ENCODE measurements at places on chromosomes 4 and X. TPM values are rescaled to one million over a fixed set of nuclear protein-coding genes. Genes with fewer than 3 reads are reported as not detected.

DNA sequence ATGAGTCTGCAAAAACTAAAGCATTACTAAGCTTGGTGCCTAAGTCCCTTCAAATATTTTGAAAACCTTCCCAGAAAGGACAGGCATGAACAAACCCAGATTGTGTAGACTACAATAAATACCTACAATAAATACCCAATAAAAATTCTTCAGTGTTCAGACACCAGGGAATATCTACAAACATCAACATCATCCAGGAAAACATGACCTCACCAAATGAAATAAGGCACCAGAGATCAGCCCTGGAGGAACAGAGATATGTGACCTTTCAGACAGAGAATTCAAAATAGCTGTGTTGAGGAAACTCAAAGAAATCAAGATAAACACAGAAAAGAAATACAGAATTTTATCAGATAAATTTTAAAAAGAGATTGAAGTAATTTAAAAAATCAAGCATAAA lies 57.8 kb upstream of the NLRP2B start:
- H3K36me3 ChIP-seq = no peaks in the 10 kb centered on the region
- no peak overlapping the region for H3K27ac ChIP-seq
- peaks cover 16% of the 10 kb centered on the region for H3K27me3 ChIP-seq

GRCh38 chr4:77360451-77360850 lies 203.4 kb downstream of the CCNG2 start:
- H3K27me3 ChIP-seq = peaks cover 5% of the 10 kb centered on the region
- H3K4me1 ChIP-seq = no peaks in the 10 kb centered on the region
- no peak overlapping the region for H3K4me3 ChIP-seq
- no peak overlapping the region for H3K27ac ChIP-seq
- no peaks in the 10 kb centered on the region for H3K36me3 ChIP-seq
- DNase-seq = no peak

GRCh38 chr4:41156574-41156973 lies 57.8 kb downstream of the APBB2 start:
- H3K36me3 ChIP-seq = no peaks in the 10 kb centered on the region
- no peak overlapping the region for H3K27ac ChIP-seq
- H3K4me1 ChIP-seq = no peaks in the 10 kb centered on the region
- H3K4me3 ChIP-seq = no peak overlapping the region

GRCh38 chr4:146478009-146478408 lies 43.7 kb downstream of the SLC10A7 start:
- DNase-seq = no peak
- H3K36me3 ChIP-seq = peaks cover 10% of the 10 kb centered on the region
- H3K4me3 ChIP-seq = no peak overlapping the region
- H3K27ac ChIP-seq = no peak overlapping the region
- peaks cover 21% of the 10 kb centered on the region for H3K4me1 ChIP-seq

GRCh38 chrX:10571260-10571659 lies 49.1 kb downstream of the MID1 start:
- no peaks in the 10 kb centered on the region for H3K36me3 ChIP-seq
- no peaks in the 10 kb centered on the region for H3K27me3 ChIP-seq
- no peak for DNase-seq

DNA sequence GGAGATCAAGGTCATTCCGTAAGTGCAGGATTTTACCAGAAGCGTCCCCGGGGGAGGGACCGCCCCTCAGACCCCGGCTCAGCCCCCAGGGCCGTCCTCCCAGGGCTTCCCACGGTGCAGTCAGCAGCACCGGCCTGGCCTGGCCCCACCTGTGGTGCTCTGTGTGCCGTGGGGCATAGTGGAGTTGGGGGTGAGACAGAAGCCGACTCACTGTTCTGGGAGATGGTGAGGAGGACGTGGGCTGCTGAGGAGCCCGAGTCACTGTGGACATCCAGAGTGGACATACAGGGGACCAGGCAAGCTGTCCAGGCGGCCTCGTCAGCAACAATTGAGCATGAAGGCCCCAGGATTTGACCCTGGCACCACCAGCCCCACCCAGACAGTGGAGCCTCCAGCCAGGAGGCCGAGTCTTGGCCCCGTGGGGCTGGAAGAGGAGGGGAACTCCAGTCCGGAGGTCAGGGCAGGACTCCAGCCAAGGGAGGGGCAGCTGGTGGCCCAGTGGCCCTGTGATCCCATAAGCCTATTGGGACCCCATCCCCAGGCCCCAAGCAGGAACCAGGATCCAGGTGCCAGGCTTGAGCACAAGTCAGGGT lies 19.1 kb downstream of the ATP5ME start:
- H3K36me3 ChIP-seq = peaks cover 3% of the 10 kb centered on the region
- DNase-seq = no peak
- no peak overlapping the region for H3K4me3 ChIP-seq

- H3K36me3 ChIP-seq = no peaks in the 10 kb centered on the region
- peaks cover 23% of the 10 kb centered on the region for H3K27me3 ChIP-seq
- no peak overlapping the region for H3K27ac ChIP-seq
- DNase-seq = no peak
- no peaks in the 10 kb centered on the region for H3K4me1 ChIP-seq
These were observed 32.6 kb downstream of the BEND4 start for GRCh38 chr4:42119886-42120285.

- no peak overlapping the region for H3K27ac ChIP-seq
- no peak overlapping the region for H3K4me3 ChIP-seq
- no peaks in the 10 kb centered on the region for H3K27me3 ChIP-seq
- H3K36me3 ChIP-seq = no peaks in the 10 kb centered on the region
These were observed 143.9 kb downstream of the RPS6KA6 start for GRCh38 chrX:84044051-84044450.

DNA sequence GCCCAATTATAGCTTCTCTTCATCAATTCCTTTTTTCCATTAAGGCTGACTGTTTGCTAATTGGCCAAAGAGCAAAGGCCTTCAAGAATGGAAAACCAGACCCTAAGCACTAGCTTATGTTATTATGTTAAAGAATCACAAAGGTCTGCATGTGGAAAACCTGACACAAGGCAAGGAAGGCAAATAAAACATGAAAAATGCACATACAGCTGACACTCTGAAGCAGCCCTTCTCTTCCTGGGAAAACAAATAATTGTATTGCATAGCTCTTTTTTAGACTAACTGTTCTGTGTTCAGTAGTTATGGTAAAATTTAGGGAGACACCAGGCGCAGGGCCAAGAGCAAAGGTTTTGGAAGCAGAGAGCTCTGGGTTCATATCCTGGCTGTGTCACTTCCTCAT lies 223.1 kb downstream of the UNC5C start:
- no peak for DNase-seq
- no peak overlapping the region for H3K4me3 ChIP-seq
- H3K27me3 ChIP-seq = no peaks in the 10 kb centered on the region
- H3K27ac ChIP-seq = peak overlapping the region; percentile 22
- no peaks in the 10 kb centered on the region for H3K4me1 ChIP-seq
- H3K36me3 ChIP-seq = no peaks in the 10 kb centered on the region

GRCh38 chr4:41797260-41797659 lies 48.7 kb upstream of the PHOX2B start:
- no peak overlapping the region for H3K27ac ChIP-seq
- DNase-seq = no peak
- H3K36me3 ChIP-seq = no peaks in the 10 kb centered on the region
- H3K27me3 ChIP-seq = peaks cover 14% of the 10 kb centered on the region
- H3K4me3 ChIP-seq = no peak overlapping the region

DNA sequence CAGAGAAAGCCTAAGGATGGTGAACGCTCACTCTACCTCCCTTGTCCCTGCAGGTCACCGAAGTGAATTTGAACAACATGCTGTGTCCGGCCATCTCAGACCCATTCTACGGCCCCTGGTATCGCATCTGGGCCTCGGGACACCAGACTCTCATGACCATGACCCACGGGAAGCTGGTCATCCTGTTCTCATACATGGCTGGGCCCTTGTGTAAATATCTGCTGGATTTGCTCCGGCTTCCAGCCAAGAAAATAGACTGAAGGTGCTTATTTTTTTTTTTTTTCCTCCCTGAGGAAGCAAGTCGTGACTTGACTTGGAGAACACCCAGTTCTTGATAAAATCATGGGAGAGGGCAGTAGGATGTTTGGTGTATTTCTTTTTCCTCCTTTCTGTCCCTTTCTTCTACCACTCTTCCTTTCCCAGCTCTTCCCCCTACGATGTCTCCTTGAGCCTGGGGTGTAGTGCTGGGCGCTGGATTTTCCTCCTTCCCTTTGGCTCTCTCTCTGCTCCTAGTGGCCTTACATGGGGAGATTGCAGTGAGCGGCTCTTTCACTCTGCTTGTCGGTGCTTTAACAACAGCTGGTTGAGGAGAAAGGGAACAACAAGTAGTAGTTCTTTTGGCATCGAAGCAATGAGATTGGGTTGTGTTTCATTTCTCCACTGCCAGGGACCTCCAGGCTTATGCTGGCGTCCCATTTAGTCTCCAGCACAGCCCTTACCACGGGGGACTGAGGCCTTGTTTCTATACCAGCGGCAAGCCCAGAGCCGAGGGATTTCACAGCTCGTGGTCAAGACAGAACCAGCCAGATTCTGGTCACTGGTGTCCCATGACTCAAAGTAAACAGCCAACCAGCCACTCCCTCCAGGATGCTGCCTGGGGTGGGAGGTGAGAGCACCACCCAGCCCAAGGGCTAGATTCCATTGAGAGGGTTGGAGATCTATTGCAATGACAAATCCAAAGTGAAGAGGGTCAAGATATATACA lies 144.4 kb downstream of the AMMECR1 start:
- no peak for DNase-seq
- peaks cover 4% of the 10 kb centered on the region for H3K4me1 ChIP-seq
- peaks cover 1% of the 10 kb centered on the region for H3K36me3 ChIP-seq
- no peaks in the 10 kb centered on the region for H3K27me3 ChIP-seq
- no peak overlapping the region for H3K27ac ChIP-seq
- no peak overlapping the region for H3K4me3 ChIP-seq

GRCh38 chrX:19566359-19567222 lies 51.3 kb upstream of the MAP3K15 start:
- peaks cover 18% of the 10 kb centered on the region for H3K36me3 ChIP-seq
- peak overlapping the region; percentile 89 for H3K27ac ChIP-seq
- peaks cover 62% of the 10 kb centered on the region for H3K4me1 ChIP-seq
- H3K27me3 ChIP-seq = no peaks in the 10 kb centered on the region

- no peak overlapping the region for H3K4me3 ChIP-seq
- H3K27me3 ChIP-seq = no peaks in the 10 kb centered on the region
- no peak for DNase-seq
- no peaks in the 10 kb centered on the region for H3K4me1 ChIP-seq
- H3K36me3 ChIP-seq = no peaks in the 10 kb centered on the region
- no peak overlapping the region for H3K27ac ChIP-seq
These were observed 172.0 kb downstream of the CFAP299 start for GRCh38 chr4:80507507-80507906.

GRCh38 chr4:74873545-74874301 lies 59.2 kb upstream of the PARM1 start:
- no peaks in the 10 kb centered on the region for H3K36me3 ChIP-seq
- no peak for DNase-seq
- H3K27ac ChIP-seq = no peak overlapping the region

- no peak overlapping the region for H3K27ac ChIP-seq
- H3K27me3 ChIP-seq = peaks cover 15% of the 10 kb centered on the region
These were observed 222.1 kb downstream of the CBR4 start for GRCh38 chr4:168787801-168788595.

GRCh38 chr4:81173213-81173612 lies 41.8 kb downstream of the PRKG2 start:
- DNase-seq = no peak
- no peaks in the 10 kb centered on the region for H3K4me1 ChIP-seq
- no peak overlapping the region for H3K27ac ChIP-seq
- H3K36me3 ChIP-seq = no peaks in the 10 kb centered on the region
- no peak overlapping the region for H3K4me3 ChIP-seq

DNA sequence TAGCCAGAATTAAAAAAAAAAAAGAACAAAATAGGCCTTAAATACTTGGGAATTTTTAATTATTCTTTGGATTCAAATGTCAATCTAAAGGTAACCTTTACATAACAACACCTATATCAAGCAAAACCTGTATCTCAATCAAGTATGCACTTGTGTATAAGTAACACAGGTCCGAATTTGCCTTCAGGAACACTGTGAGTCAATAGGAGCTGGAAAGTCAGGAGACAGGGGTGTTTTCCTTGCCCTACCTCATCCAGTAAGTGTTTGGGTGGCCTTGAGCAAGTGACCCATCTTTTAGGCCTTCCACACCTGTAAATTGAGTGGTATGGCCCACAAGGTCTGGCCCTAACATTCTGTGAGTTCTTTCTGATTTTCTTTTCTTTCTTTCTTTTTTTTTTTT lies 40.8 kb upstream of the VEGFD start:
- no peaks in the 10 kb centered on the region for H3K4me1 ChIP-seq
- peaks cover 26% of the 10 kb centered on the region for H3K27me3 ChIP-seq
- no peak overlapping the region for H3K27ac ChIP-seq
- no peak overlapping the region for H3K4me3 ChIP-seq

GRCh38 chr4:25938787-25939186 lies 24.8 kb downstream of the SMIM20 start:
- peak overlapping the region; percentile 63 for H3K4me3 ChIP-seq
- peaks cover 25% of the 10 kb centered on the region for H3K4me1 ChIP-seq
- peaks cover 10% of the 10 kb centered on the region for H3K36me3 ChIP-seq
- H3K27me3 ChIP-seq = peaks cover 24% of the 10 kb centered on the region
- peak overlapping the region; percentile 75 for H3K27ac ChIP-seq
- DNase-seq = peak; percentile 74

DNA sequence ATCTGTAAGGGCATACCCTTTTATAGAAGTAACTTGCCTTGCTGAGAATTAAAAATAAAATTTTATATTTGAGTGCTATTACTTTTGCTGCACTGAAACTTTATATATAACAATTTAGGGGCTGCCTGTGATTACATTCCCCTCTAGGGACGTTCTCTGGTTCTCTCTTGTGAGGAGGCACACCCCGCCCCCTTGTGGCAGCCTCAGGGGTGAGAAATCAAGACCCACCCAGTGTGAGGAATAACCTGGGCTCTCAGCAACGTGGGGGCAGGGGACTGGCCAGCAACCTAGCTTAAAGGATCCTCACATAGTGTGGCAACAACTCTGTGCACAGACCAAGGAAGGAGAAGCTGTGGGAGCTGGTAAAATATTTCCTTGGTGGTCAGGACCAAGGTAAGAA lies 43.7 kb downstream of the MAGEA9 start:
- no peak overlapping the region for H3K4me3 ChIP-seq
- no peaks in the 10 kb centered on the region for H3K36me3 ChIP-seq
- peak; percentile 44 for DNase-seq
- peaks cover 76% of the 10 kb centered on the region for H3K27me3 ChIP-seq
- H3K27ac ChIP-seq = no peak overlapping the region
- peaks cover 21% of the 10 kb centered on the region for H3K4me1 ChIP-seq

DNA sequence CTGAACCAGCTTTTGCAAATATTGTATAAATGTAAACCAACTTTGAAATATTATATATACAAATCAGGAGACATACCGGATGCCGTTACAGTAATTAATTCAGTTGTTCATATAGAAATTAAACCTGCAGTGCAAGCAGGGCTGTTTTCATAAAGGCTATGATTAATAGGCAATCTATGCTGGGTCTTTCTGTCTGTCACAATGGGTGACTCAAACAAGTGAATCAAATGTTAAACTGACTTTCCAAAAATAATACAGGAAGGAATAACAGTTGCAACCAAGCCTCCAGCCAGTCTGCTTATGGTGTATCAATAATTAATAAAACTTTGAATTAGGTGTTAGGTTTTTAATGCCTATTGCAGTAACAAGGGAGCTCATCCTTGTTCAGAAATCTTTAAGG lies 43.9 kb downstream of the GABRB1 start:
- DNase-seq = no peak
- no peaks in the 10 kb centered on the region for H3K36me3 ChIP-seq
- no peak overlapping the region for H3K27ac ChIP-seq
- H3K27me3 ChIP-seq = peaks cover 5% of the 10 kb centered on the region

LUZP4 gene
- not detected for total RNA-seq

RNF4 gene
- total RNA-seq = 97.0 TPM

FHIP1A gene
- total RNA-seq = 0.53 TPM

NOX1 gene
- not detected for total RNA-seq
